Pons (tissue), 1 donor: ENCODE measurements at places on chromosomes 3 and 15.

DNA sequence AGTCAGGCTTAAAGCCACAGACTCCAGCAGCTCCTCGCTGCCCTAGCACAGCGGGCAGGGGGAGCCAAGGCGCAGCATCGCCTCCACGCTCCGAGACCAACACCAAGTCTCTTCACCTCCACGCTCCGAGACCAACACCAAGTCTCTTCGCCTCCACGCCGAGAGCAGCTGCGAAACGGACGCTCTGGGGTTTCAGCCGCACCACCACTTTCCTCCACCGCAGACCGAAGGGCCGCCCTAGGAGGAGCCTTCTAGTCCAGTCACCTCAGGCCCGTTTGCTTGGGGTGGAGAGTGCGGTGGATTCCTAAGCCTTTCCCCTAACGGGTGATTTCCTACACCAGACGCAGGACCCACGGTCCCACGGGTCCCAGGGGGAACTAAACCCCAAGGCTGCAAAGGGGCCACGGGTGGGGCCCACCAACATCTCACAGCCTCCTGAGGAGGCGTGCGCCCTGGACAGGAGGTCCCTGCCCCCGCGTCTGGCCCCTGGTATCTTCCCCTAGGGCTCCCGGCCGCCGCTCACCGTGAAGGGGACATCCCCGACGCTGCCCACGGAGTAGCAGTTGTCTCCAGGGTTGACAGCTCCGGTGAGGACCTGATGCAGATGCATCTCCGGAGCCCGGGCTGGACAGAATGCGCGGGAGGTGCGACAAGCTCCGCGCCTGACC lies 501 bp downstream of the DMXL2 start:
- DNase-seq = peak; percentile 67

- DNase-seq = no peak
These were observed 238.8 kb downstream of the GAP43 start for GRCh38 chr3:115862099-115862498.

DNA sequence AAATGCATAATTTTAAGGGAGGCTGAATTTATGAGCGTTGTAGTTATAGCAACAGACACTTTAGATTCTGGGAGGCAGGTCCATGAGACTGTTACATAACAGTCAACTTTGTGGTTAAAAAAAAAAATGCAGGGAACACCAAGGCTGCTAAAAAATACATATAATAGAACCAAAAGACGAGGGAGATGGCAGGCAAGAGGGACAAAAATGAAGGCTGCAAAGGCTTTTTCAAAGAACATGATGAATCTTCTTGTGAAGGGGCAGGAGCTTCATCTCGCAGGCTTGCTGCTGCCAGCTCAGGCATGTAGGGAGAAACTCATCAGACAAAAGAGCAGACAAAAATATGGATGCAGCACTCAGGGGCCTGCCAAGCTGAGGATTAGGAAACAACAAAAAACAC lies 243.9 kb downstream of the SHQ1 start:
- no peak for DNase-seq

GRCh38 chr3:154510780-154511179 lies 80.8 kb upstream of the GPR149 start:
- no peak for DNase-seq

- DNase-seq = no peak
These were observed 74.4 kb upstream of the HES1 start for GRCh38 chr3:194061421-194062030.

DNA sequence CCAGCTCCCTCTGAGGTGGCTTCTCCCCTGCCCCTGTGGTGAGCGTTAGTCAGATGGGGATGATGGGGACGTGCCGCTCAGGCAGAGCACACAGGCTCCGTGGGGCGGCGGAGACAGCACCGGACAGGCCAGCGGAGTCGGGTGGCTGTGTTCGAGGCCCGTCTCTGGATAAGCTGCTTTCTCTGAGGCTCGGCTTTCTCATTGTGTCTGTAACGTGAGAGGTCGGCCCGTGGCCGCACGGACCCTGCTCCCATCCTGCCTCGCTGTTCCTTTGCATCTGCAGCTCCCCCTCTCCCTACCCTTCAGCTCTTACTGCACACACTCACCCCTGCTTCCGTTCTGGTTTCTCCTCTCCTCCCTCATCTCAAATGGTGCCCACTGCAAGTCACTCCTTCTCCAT lies 62.5 kb downstream of the FAM43A start:
- no peak for DNase-seq

DNA sequence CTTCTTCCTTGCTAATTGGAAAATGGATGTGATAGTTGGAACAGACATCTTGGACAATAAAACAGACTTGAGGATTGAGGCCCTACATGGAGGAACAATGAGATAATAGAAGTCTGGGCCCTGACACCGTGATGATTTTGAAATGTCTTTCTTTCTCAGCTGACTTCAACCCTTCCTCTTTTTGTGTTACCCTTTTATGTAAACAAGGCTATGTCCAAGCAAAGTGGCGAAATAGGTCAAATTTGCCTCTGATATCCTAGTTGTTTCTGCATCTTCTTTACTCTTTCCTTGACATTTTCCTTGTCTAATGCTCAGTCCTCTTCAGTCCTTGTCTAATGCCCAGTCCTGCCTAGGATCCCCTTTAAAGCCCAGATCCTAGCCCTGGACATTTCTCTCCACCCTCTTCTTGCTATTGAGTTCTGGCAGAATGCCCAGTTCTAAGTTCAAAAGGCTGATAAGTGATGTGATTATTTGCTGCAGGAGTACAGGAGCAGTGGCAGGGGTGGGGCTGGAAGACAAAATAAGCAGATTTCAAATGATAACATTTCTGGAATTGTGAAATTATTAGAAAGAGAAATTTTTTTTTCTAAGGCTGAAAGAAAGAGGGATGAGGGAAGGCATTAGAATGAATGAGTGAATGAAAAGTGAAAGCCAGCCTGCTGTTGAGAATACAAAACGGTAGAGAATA lies 6.5 kb upstream of the VPS8 start:
- DNase-seq = peak; percentile 58

- DNase-seq = peak; percentile 32
These were observed 121.6 kb downstream of the RBPMS2 start for GRCh38 chr15:64653757-64654156.

GRCh38 chr3:53715815-53716483 lies 130.3 kb downstream of the CHDH start:
- DNase-seq = no peak

DNA sequence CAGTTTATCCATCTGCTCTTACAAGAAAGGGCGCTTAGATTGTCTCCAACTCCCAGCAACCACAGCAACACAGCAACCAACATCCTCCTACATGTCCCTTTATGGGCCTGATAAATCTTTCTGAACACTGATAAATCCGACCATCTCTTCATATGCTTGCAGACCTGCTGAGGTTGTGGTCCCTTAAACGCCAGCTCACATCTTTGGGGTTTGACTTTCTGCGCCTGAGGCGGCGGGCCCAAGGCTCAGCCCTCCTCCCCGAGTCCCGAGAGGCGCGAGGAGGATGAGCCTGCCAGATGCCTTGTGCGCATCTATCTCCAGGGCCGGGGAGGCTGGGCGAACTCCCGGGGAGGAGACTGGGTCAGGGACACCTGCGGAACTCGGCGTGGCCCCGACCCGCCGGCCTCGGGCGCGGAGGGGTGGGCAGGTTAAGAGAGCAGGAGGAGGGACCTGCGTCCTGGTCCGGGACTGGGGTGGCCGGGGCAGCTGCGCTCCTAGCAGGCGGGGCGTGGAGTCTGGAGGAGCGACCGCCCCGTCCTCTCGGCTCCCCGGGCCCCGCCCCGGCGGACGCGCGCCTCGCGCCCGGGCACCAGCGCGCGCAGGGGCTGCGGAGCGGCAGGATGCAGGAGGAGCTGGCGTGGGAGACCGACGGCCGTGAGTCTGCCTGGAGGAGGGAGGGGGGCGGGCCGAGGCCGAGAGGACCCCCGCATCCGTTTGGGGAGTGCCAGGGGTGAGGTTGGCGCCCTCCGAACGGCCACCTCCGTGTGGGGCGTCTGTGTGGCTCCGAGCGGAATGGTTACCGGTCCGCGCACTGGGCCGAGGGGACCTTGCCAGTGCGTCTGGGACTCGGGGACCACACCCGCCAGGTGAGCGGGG lies at the start of gene ANKDD1A:
ANKDD1A (plus strand) TSS at position 592 of the 876 bp plus-strand sequence; CDS start at position 621, 29 bp downstream.
- DNase-seq = peak; percentile 24

DNA sequence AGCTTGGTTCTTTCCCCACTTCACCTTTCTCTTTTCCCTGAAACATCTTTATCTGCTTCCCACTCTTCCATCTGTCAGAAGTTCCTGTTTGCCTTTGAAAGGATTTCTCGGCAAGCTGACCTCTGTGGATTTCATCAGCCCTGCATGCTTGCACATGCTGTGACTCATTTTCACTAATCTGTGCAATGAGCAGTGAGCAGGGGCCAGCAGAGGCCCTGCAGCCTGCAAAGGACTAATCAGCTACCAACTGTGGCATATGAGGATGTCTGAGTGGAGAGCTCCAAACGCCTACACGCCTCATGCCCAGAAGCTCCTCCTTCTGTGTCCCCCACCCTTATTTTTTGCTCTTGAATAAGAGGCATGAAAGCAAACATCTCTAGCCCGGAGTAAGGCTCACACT lies 333.0 kb upstream of the SEMA6D start:
- no peak for DNase-seq

DNA sequence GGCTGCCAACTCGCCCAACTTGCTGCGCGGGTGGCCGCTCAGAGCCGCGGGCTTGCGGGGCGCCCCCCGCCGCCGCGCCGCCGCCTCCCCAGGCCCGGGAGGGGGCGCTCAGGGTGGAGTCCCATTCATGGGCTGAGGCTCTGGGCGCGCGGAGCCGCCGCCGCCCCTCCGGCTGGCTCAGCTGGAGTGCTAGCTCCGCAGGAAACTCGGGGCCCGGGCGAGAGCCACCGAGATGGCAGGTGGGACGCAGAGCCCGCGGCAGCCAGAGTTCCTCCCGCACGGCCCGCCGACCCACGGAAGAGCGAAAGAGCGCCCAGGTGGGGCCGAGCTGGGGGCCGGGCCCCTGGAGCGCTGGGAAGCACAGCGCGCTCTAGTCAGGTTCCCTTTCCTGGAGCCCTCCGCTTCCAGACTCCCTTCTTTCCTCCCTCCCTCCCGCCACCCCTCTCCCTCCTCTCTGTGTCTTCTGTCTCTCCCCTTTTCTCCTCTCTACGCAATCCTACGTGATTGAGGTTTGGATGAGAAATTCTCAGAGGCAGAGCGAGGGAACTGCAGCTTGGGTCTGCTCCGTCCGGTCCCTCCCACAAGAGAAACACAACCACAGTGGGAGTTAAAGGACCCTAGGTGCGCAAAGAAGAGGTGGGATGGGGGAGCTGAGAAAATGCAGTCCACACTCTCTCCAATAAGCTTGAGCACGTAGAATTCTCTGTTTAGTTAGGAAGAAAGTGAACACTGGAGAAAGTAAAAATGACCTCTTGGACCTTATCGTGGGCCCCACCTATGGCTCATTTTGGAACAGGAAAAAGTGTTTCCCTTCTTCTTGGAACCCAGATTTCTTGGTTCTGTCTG lies 317.3 kb downstream of the FGF12 start:
- DNase-seq = peak; percentile 41

GRCh38 chr3:152301745-152302181 lies 33.0 kb downstream of the MBNL1 start:
- no peak for DNase-seq

- peak; percentile 62 for DNase-seq
These were observed 5.9 kb downstream of the NUP210 start for GRCh38 chr3:13414040-13414729.
